ENCODE measurements at places on chromosomes 6 and 20.

- DNase-seq, result no peak
These were observed 1410.1 kb upstream of the ADGRB3 start for GRCh38 chr6:67224989-67225388.

- DNase-seq, result no peak
These were observed 291.8 kb downstream of the LRFN2 start for GRCh38 chr6:40295251-40295950.

DNA sequence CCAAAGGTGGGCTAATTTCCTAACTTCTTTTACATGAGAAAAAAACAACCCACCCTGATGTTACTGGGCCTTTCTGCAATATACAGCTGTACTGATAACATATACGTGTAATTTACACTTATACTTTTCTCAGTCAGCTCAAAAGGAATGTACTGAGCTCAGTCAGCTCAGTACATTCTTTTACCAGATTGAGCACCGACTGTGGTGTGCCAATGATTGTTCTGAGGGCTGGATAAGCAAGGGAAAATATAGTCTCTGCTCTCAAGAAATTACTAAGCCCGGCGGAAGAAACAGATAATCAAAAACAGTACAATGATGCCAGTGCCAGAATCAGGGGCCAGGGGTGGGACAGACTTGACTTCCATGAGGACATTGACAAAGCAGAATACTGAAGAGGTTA is 10.0 kb upstream of the BLOC1S5 start:
- no peak for DNase-seq

DNA sequence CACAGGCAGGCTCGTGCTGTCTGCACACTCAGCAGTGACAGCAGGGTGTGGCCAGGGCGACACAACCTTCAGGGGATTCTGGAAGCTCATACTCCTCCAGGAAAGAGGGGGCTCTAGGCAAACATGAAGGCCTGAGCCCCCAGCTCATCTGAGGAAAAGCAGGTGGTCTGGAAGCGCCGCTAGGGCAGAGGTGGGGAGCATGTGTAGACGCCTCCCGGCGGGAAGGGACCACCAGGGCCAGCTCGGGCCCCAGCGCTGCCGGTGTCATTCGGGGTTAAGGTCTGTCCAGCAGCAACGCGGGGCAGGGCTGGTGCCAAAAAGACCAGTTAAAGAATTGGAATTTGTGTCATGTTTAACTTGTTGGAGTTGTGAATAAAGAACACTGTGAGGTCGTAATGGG is 39.3 kb upstream of the SYNJ2 start:
- no peak for DNase-seq

- no peak for DNase-seq
These were observed 133.9 kb upstream of the PTPRT start for GRCh38 chr20:43323592-43323991.

- no peak for DNase-seq
These were observed 38.2 kb downstream of the DTD1 start for GRCh38 chr20:18625907-18626655.

- DNase-seq, result no peak
These were observed 4.7 kb downstream of the NKX2-2 start for GRCh38 chr20:21509079-21509596.

GRCh38 chr6:88910922-88911778 is 52.3 kb downstream of the RNGTT start:
- no peak for DNase-seq

DNA sequence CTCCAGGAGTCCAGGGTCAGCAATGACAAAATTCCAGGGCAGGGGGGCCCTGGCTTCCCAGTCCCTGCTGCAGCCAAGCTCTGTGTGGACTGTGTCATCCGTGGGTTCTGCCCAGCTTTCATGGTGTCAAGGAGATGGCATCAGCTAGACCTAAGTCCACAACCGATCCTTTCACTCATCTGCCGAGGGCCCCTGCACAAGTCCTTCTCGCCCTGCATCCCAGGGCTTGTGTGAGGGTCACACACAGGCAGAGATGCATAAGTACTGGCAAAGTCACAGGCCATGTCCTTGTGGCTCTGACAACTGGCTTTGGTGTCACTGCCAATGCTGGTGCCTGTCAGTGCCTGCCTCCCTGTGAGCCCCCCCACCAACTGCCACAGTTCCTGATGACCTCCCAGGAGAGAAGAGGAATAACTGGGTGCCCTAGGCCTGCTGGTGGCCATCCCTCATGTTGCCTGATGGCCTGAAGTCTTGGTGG is 181.4 kb upstream of the CST7 start:
- no peak for DNase-seq

- no peak for DNase-seq
These were observed 65.8 kb upstream of the CCDC167 start for GRCh38 chr6:37565267-37566110.

- DNase-seq, result no peak
These were observed 17.9 kb upstream of the TRIM26 start for GRCh38 chr6:30231067-30231466.

- no peak for DNase-seq
These were observed 7.5 kb downstream of the ATG5 start for GRCh38 chr6:106318061-106318460.

- no peak for DNase-seq
These were observed 90.5 kb upstream of the THBS2 start for GRCh38 chr6:169343886-169344749.

- peak; percentile 15 for DNase-seq
These were observed 26.9 kb upstream of the FUCA2 start for GRCh38 chr6:143538374-143538773.

DNA sequence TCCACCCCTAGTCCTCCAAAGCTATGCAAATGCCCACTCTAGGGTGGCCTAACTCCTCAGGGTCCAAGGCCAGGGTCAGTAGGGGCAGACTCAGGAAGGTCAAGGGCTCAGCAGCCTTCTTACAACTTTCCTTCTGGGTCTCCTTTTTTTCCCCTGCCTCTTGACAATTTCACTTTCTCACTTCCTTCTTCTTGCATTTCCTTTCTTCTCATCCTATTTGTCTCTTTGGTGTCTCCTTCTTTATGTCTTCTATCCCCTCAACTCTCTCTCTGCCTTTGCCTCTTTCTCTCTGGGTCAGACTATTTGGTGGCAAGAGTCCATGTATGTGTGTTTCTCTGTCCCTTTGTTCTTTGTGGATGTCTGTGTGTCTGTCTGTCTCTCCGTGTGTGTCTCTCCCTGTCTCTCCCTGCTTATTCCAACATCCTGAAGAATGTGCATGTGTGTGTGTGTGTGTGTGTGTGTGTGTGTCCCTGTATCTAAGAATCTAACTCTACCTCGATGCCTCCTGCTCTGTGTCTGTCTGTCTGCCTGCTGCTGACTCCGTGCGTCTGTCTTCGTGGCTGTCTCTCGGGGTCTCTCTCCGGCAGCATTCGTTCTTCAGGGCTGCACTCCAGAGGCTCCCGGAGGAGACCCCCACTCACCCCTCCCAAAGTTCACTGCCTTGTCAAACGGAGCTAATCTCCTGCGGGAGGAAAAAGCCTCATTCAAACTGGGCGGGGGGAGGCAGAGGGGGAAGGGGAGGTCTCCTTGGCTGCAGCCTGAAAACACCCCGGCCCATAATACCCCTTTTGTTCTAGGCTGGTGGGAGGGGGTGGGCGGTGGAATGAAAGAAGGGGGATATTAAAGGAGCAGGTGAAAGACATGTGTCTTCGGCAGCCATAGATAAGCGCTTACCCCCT is 51.7 kb upstream of the FOXP4 start:
- no peak for DNase-seq

- no peak for DNase-seq
These were observed 20.0 kb downstream of the LAMA5 start for GRCh38 chr20:62347151-62347404.

DNA sequence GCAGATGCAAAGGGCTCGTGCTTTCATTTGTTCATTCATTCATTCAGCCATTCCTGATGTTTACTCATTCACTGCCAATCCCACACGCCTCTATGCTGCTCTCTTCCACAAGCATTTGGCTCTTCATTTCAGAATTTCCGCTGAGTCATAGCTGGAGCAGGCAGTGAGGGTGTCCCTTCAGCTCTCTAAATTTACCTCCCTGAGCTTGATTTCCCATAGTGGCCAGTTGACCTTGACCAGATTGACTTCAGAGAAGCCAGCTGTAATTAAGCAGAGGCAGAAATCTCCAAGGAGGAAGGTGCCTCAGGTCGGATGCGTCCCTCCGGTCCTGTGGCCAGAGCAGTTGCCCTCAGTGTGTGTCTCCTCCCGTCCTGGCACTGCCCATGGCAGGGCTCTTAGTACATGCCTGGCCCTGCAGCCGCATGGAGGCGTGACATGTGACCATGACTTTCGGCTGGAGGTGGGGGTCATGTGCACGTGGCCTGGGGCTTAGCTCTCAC is 267.2 kb upstream of the ECI2 start:
- DNase-seq, result no peak

DNA sequence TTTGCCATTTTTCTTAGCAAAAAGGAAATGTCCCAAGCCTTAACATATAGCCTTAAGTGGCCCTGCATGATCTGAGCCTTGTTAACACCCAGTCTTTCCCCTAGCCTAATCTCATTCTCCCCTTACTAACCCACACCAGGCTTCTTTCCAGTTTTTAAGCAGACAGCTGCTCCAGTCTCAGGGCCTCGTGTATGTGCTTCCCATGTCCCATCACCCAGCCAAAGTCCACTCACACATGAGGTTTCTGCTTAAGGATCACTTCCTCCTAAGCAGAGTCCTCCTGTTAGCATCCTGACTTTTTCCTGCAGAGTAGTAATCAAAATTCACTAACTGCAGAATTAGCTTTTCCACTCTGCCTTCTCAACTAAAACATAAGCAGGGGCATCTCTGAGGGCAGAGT is 96.1 kb downstream of the SMLR1 start:
- no peak for DNase-seq

DNA sequence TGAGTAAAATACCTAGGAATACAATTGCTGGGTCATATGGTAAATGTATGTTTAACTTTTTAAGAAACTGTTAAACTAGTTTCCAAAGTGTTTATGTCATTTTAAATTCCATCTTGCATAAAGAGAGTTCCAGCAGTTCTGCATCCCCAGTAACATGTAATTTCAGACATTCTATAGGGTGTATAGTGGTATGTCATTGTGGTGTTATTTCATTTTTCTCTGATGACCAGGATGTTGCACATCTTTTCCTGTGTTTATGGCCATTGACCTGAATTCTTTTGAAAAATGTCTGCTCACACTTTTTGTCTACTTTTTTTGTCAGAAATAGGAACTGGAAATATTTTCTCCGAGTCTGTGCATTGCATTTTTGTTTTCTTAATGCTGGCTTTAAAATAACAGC is 128.9 kb downstream of the TMEM200A start:
- DNase-seq, result no peak

DNA sequence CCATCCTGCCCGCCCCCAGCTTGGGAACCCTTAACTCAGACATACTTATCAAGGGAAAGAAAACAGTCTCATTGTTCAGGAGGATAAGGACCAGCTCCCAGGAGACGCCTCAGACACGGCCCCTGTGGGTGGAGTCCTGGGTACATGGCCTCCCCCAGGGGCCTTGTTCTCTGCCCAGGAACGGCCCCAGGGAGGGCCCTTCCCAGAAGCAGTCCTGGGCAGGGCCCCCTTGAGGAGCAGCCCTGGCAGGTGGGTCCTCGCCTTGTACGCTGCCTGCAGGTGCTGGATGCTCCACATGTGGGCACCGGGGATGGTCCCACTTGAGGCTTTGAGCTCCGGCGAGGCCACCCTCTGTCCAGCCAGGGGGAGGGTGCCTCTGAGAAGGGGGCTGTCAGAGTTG is 4.5 kb upstream of the GATA5 start:
- DNase-seq, result no peak

- DNase-seq, result no peak
These were observed 129.8 kb upstream of the SPACA1 start for GRCh38 chr6:87917886-87918285.

DNA sequence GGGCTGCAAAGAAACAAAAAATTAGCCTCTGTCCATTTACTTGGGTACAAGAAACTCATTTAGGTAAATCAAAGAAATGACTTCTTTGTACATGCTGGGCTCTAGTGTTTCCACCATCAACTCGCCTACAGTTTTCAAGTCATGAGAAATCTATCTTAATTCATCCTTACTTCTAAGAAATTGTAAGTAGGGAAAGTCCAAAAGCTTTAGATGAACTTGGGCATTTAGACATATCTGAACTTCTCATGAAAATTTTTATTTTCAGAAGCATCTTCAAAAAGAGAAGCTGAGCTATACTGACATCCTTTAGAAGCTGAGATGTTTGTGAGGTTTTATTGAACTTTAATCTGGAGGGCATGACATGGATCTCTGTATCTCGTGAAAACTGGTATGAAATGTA is 117.3 kb downstream of the MYB start:
- DNase-seq, result no peak

GRCh38 chr20:17226410-17227218 is at the start of gene PCSK2:
PCSK2 (plus strand) TSS chr20:17227040; CDS start chr20:17227306, 266 bp downstream.
- DNase-seq, result no peak

DNA sequence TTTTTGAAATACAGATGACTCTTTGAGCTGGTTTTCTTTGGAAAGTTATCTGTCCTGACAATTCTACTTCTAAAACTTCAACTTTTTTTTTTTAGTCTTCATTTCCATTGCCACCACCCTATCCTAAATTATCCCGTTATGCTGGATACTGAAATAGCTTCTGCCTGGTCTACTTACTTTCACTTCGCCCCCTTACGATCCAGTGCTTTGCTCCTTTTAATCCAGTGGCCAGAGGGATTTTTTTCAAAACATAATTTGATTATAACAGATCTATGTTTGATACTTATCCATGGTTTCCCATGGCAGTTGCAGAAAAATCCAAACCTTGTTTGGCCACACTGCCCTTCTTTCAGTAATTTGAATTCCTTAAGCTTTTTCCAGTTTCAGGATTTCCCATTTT is 27.4 kb downstream of the ASXL1 start:
- DNase-seq, result no peak

GRCh38 chr20:40287683-40288082 is 401.4 kb downstream of the MAFB start:
- no peak for DNase-seq

DNA sequence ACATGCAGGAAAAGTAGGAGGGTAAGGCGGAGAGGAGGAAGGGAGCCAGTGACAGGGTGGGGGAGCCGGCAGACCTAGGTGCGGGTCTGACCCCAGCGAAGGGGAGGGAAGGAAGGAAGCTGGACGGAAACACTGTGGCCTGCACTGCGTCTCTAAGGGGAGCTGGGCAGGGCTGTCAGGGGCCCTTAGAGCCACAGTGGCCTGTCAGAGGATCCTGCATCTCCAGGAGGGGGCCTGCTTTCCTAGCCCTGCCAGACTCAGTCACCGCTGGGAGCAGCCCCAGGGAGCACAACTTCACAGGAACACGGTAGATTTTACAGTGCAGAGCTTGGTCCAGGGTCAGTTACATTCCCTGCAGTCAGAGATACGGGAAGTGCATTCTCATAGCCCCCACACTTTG is 118.2 kb downstream of the PACRG start:
- no peak for DNase-seq

DNA sequence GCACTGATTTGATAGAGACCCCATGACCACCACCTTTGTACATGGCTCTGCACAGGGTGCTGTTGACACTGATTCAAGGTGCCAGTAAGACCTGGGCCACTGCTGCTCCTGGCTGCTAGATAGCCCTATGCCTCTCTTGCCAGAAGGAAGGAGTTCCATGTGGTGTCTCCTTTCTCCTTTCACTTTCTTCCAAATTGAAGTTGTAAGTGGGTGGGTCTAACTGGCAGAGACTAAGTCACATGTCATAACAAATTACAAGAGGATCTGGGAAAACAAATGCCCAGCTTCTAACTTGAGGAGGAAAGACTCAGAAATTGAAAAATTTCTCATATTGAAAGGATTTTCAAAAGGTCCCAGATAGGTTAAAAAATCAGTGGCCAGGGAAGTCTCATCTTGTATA is 116.8 kb downstream of the TFAP2B start:
- DNase-seq, result no peak
